Activated CD4-positive, alpha-beta memory T cell treated with anti-CD3 and anti-CD28 coated beads for 36 hours (primary cell): ENCODE measurements at places on chromosomes 13 and 19.

GRCh38 chr13:100803091-100803490 lies 128.5 kb upstream of the TMTC4 start:
- no peak for DNase-seq

DNA sequence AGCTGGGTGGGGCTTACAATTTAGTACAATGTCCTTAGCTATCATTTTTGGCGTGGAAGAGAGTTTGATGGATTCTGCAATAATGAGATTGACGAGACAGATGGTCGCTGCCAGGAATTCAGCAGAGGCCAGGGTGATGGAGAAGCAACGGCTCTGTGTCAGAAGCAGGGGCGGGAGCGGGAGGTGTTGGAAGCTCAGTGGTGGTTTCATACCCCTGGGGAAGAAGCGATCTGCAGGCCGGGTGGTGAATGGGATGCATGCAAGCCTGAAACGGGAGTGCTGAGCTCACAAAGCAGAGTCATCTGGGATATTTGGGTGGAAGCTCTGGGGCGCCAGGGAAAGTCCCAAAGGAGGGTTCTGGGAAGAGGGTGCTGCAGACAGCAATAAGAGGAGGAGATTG lies 370.8 kb downstream of the ZNF536 start:
- no peak for DNase-seq

DNA sequence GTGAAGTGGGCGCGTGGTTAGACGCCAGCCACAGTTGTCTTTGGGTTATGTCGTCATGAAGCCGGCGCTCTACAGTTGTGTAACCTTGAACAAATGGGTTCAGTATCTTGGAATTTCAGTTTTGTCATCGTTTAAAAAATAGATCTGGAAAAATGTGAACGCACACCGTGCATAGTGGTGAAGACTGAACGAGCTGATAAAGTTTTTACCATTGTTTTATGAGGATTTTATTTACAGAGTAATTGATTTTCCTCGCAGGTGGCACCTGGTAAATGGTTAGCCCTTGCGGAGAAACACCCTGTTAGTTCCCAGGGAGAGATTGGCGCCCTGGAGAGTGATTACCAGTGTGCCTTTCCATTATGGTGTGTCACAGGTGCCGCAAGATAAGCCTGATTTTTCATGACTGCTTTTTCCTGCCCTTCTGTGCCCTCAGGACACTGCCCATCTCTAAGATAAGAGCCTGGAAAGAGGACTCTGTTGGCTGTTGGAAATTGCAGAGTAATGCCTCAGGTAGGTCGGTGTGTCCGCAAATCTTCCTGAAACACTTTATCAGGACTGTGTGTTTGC lies 577 bp downstream of the ZNF181 start:
- no peak for DNase-seq

- DNase-seq = no peak
Measured at GRCh38 chr19:43809762-43810696, 7.8 kb upstream of the LYPD5 start.

GRCh38 chr19:45130236-45130635 lies 30.5 kb downstream of the NKPD1 start:
- no peak for DNase-seq

DNA sequence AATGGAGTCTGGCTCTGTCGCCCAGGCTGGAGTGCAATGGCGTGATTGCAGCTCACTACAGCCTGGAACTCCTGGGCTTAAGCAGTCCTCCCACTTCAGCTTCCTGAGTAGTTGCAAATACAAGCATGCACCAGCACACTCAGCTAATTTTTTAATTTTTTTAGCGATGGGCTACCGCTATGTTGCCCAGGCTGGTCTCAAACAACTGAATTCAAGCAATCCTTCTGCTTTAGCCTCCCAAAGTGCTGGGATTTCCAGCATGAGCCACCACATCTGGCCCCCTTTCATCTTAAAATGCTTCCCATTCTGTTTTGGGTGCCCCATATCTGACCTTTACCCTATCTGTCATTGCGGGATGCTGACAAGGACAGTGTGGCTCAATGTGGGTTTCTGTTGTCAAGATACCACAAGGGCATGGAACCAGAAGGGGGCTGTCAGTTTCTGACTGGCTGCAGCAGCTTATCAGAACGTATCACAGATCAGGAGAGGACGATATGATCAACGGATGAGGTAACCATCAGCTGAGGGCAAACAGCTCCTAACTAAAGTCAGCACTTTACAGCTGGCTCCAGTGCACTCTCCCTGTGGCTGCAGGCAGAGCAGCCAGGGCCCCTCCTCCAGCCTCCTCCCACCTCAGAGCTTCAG lies 32.4 kb downstream of the GPR42 start:
- peak; percentile 40 for DNase-seq

DNA sequence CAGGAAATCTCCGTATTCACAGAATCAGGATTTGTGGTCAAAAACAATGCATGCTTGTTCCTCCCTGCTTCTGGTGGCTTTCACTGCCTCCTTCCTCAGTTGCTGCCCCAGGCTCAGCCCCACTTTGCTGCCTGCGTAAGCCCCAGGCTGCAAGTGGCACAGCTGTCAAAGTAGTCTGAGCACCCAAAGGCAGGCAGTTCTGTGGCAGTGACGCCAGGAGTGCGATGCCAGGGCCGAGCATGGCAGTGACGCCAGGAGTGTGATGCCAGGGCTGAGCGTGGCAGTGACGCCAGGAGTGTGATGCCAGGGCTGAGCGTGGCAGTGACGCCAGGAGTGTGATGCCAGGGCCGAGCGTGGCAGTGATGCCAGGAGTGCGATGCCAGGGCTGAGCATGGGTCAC lies 77.3 kb upstream of the GPR183 start:
- DNase-seq = peak; percentile 54

- DNase-seq = no peak
Measured at GRCh38 chr19:19217099-19217498, 5.3 kb downstream of the NCAN start.

DNA sequence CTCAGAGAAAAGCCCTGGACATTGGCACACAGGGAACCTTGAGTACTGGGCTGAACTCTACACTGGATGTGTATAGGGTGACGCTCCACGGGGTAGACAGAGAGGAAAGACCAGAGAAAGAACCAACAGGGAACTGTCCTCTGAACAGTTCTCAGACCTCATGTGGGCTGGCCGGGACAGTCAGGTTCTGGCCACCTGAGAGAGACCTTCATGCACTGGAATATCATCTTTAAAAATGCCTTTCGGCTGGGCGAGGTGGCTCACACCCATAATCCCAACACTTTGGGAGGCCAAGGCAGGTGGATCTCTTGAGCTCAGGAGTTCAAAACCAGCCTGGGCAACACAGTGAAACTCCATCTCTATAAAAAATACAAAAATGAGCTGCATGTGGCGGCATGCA lies 143.8 kb upstream of the GJB6 start:
- DNase-seq = no peak

DNA sequence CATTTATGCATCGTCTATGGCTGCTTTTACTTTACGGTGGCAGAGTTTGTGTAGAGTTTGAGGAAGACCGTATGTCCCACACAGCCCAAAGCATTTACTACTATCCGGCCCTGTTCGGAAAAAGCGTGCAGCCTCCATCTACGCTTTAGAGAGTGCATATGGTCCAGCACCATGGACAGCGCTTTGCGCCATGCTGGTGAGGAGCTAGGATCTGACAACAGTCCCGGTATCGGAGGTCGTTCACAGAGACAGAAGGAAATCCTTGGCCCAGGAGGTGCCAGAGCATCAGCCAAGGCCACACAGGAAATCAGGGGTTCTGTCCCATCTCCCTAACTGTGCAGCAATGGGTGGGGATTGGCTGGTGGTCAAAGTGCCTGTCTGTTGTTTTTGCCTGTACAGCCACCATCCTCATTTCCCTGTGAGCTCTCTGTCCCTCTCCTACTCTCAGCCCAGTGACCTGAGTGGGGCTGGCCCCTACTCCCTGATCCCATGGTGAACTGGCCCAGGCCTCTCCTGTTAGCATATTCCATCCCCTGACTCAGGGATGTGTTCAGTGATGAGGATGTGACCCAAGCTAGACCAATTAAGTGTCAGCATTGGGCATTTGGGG lies 16.2 kb upstream of the PRODH2 start:
- DNase-seq = peak; percentile 66

DNA sequence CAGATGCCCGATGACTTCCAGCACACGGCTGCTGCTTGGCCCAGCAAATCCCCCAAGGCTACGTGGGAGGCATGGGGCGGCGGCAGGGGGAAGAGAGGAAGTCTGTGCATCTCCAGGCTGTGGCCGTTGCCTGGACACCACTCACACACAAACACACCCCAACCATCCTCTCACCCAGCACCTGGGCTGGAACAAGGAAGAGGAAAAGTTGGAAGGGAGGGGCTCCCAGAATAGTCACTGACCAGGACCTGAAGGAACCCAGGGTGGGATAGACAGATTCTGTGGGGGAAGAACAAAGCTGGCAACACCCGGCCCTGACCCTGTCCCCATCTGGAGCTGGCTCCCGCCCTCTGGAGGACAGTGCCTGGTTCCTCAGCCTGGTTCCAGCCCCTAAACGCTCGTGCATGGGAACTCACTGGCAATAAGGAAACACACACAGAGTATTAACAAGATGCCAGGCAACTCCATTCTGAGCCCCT lies 11.2 kb downstream of the PPP6R1 start:
- DNase-seq = no peak

DNA sequence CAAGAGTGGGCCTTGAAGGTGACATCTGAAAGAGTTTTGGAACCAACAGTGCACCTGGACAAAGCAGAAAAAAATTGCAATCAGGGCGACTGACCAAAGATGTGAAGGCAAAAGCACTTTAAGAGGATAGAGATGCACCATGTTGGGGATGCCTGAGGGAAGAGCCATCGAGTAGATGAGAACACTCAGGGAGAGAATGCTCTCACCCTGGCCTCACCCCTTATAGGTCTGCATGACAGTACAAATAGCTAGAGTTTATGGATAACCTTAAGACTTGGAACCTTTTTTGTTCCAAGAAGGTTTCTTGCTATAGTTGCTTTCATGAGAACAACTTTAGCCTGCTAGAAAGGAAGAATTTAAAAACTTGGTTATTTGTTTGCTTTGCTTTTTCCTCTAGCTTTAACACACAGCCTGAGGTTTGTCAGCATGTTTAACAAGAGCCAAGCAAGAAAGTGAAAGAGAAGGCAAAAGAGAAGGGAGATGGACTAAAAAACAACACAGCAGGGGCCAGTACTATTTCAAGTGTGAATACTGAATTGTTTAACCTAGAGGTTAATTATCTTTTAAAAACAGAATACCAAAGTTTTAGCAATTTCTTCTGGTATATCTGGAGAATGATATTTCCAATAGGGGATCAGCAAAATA lies 418.9 kb downstream of the DIAPH3 start:
- DNase-seq = no peak

DNA sequence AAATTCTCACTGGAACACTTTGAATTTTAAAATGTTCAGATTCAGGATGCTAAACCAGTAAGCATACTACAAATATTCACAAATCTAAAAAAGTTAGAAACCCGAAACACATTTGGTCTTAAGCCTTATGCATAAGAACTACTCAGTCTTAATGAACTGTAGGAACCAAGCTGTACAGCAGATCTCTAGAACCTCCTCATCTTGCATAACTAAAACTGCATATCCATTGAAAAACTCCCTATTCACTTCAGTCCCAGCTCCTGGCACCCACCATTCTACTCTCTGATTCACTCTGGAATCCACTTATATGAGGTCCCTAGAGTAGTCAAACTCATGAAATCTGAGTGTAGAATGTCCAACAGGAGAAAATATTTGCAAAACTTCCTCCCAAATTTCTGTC lies 65.6 kb upstream of the CEACAM8 start:
- DNase-seq = no peak

DNA sequence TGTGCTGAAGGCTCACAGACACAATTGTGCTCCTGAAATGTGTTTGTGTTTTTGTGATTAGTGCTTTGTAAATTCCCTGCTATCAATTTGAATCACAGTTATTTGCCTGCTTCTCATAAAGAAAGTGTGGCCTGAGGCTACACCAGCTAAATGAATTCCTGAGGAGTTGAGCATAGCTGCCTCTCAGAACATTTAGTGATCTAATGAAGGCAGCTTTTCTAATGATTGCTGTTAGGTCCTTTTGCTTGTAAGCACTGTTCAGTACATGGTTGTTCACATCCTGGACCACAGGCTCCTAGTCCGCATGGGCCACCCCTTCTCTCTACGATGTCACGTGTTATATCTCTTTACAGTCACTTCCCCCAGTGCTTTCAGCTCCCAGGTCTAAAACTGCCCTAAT lies 238.2 kb downstream of the B3GLCT start:
- no peak for DNase-seq

- DNase-seq = no peak
Measured at GRCh38 chr13:24900507-24900906, 136.5 kb downstream of the RNF17 start.

GRCh38 chr13:111115965-111116521 lies 933 bp downstream of the ARHGEF7 start:
- DNase-seq = no peak

GRCh38 chr19:34229721-34230120 lies 24.6 kb upstream of the GARRE1 start:
- DNase-seq = peak; percentile 44
